ENCODE measurements at places on chromosomes 16 and 17.

DNA sequence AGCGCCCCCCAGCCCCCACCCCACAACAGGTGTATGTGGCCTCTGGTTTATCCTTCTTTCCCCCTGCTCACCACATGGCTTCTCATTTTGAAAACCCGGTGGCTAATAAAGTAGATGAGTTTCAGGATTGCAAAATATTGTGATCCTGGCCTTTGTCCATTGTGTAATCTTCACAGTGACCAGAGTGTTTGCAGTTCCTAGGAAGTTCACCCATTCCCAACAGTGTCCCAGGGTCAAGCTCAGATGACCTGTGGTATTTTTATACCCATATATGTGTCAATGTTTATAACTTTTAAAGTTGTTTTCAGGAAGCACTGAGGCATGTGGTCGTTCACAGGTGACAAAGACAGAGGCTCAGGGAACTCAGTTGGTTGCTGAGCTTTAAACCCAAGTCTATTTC is 721.9 kb downstream of the WWOX start:
- DNase-seq = no peak

- DNase-seq = no peak
Observed at GRCh38 chr17:7060165-7060891, 16.4 kb upstream of the SLC16A11 start.

DNA sequence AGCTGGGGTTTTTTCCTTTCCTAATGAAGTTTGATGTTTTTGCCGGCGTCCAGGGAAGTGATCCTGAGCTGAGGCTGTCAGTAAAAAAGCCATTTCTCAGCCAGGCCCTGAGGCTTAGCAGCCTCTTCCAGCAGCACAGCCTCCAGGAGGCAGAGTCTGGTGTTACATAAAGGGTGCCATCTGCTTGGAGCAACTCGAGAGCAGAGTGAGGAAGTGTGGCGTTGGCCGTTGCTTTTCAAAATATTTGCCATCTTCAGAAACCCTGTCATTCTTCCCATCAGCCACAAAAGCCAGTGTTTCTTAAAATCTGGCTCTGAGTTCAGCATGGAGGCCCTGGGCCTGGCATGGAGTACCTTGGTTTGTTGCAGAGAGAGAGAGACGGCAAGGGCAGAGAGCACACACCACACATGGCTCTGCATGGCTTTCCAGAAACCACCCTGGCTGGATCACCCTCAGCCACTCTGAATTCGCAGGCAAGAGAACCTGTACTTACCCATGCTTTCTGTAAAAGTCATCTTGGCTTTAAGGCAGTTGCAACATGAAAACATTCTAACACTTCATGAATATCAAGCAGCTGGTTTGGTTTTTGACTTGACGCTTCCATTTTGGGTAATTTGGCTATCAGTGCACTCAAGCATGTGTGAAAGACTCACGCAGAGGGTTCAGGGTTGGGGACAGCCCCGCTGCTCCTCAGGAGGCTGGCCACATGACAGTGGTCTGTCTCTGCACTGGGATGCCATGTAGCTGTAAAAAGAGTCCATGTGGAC is 21.0 kb downstream of the PMM2 start:
- DNase-seq = peak; percentile 67

DNA sequence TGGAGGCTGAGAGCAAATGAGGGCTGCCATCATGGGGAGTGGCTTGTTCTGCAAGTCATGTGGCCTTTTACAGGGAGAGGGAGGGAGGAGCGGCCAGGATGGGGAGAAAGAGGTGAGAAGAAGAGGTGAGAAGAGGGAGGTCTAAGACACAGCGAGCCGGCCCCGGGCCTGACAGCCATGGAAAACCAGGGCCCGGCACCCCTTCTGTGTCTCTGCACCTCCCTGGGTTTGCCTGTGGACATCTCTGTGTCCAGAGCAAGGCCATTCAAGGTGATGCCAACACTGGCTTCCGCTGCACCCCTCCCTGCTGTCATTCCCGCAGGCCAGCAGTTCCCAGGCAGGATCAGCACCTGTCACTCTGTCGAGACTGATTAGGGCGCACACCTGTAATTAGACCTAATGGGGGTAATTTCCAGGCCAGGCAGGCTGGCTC is 75.6 kb downstream of the MGAT5B start:
- DNase-seq = no peak

- no peak for DNase-seq
Observed at GRCh38 chr17:29787995-29788394, 142.0 kb downstream of the SSH2 start.

- DNase-seq = no peak
Observed at GRCh38 chr17:17380145-17380925, 77.2 kb downstream of the NT5M start.

- no peak for DNase-seq
Observed at GRCh38 chr17:48961516-48962233, 6.7 kb downstream of the GIP start.

GRCh38 chr17:17198281-17198680 is 7.9 kb downstream of the PLD6 start:
- DNase-seq = no peak

DNA sequence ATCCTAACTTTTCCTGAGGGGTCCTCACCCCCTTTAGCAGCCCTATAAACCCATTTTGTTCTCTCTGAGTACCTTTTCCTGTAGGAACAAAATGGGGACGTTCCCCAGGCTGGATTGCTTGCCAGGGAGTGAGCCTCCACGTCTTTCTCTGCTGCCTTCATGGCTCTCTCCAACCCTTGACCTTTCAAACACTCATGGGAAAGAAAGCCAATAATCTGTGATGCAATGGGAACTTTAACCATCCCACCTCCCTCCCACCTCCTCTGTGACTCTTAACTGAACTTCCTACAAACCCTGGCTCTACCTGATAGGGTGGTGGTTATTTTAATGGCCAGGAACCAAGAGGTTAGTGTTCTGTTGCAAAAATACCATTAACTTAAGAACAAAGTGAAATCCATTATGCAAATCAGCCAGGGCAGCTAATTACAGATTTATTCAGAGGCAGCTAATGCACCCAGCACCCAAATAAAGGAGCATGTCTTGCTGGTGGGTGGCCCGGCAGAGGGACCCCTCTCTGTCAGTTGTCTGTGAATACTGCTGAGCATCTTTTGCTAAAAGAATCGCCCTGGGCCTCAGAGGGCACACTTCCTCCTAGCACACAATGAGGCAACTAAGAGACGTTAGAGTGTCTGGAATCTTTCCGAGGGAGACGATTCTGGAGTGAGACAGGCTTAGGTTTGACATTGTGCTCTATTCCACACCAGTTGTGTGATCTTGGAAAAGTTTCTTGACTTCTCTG is 3.0 kb downstream of the PIPOX start:
- no peak for DNase-seq

- peak; percentile 73 for DNase-seq
Observed at GRCh38 chr16:48353565-48354163, 31.5 kb downstream of the SIAH1 start.

GRCh38 chr16:68117884-68118283 is 32.7 kb downstream of the NFATC3 start:
- DNase-seq = no peak

- DNase-seq = no peak
Observed at GRCh38 chr17:57317079-57317478, 60.8 kb downstream of the MSI2 start.

DNA sequence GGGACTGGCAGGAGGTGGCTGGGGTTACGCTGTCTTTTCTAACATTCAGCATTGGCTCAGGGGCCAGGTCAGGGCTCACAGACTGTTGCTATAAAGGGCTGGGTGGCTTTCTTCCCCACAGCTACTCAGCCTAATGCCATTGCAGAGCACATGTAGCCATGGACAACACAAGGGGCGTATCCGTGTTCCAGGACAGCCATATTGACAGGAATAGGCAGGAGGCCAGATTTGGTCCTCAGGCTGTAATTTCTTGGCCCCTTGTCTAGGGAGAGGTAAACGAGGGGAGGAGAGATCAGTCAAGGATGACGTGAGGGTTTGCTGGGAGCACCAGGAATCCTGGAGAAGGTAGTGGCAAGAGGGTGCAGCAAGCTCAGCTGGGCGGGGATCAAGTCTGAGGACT is 21.2 kb upstream of the MYO15B start:
- DNase-seq = no peak

DNA sequence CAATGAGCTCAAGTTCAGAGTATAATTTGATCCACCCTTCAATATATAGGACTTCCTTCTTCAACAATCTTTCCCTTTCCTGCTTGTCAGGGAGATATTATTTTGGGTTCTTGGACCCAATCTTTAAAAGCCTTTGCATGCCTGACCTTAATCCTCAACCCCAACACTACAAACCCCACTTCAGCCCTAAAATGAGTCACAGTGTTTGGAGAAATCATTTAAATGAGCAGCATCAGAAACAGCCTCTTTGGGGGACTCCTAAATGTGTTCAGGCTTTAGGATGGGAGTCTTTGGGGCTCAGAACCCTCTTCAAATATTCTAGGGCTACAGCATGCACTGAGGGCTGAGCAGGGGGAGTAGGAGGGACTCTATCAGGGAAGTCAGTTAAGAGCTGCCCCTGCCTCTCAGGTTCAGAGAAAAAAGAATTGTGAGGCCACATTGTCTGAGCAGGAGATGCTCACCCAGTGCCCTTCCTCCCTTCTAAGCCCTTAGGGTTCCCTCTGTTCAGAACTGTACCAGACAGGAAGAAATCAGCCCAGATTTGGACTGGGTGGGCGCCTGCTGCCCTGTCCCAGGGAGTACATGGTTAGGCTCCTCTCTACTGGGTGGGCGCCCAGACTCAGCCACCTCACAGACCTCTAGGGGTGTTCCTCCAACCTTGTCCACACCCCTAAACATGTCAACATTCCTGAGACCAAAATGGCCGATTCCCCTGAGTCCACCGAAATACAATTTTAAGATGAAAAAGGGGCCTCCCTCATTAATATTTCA is 5.0 kb downstream of the NEUROD2 start:
- no peak for DNase-seq

- no peak for DNase-seq
Observed at GRCh38 chr17:65453204-65453931, 108.1 kb downstream of the AXIN2 start.

GRCh38 chr17:50922721-50923405 is 56.7 kb upstream of the TOB1 start:
- DNase-seq = no peak

GRCh38 chr17:66240013-66240412 is 10.8 kb upstream of the APOH start:
- no peak for DNase-seq

GRCh38 chr16:31714903-31715504 is 158.6 kb upstream of the ZNF267 start:
- no peak for DNase-seq

DNA sequence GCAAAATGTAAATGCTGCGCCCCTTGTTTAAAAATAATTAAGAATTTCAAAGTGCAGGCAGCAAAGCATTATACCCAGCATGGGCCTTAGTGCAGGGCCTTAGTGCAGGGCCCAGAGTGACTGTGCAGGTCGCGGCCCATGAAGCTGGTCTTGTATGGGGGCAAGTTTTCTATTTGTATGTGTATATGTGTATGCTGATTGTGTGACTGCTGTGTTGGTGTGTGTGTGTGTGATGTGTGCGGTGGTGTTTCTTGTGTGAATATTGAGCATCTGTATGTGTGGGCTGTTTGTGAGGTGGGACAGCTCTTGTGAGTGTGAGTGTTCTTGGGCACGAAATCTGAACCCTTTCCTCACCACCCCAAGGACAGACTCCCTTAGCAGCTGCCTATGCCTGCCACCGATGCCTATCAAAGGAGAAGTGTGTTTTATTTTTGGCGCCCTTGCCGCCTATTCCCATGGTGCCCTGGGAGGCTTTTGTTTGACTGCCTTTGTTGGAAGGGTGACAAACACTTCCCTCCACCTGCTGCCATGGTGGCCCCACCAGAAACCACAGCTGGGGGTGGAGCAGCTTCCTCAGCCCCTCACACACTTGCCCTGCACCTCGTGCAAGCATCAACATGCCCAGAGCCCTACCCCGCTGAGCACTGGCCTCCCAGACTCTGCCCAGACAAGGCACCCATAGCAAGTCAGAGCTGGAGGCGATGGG is 18.0 kb downstream of the CCR7 start:
- no peak for DNase-seq

DNA sequence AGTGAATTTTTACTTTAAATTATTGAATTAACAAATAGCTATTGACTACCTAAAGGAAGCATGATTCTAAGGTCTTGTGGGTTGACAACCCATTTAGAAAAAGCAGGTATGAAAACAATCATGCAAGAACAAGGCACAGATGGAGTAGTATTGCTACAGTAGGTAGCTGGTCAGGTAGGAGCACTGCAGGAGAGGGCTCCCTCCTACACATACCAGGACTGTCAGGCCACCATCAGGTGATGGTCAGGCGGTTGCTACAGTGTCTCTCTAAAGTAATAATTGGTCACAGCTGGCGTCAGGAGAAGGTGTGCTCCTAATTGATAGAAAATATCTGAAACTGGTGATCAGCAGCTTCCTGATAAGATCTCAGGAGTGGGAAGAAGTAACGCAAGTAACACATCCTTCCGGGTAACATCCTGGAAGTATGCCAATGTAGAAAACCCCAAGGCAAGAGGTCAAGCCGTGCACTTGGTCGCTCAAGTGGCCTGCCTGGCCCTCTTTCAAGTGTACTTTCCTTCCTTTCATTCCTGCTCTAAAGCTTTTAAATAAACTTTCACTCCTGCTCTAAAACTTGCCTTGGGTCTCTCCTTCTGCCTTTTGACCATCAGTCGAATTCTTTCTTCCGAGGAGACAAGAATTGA is 486.5 kb downstream of the TMEM114 start:
- DNase-seq = no peak

- DNase-seq = peak; percentile 78
Observed at GRCh38 chr17:10618202-10618635, 38.9 kb downstream of the MYH3 start.

GRCh38 chr16:47323241-47323640 is 137.6 kb downstream of the ITFG1 start:
- no peak for DNase-seq

- DNase-seq = no peak
Observed at GRCh38 chr16:86993426-86994110, 323.6 kb downstream of the C16orf95 start.

DNA sequence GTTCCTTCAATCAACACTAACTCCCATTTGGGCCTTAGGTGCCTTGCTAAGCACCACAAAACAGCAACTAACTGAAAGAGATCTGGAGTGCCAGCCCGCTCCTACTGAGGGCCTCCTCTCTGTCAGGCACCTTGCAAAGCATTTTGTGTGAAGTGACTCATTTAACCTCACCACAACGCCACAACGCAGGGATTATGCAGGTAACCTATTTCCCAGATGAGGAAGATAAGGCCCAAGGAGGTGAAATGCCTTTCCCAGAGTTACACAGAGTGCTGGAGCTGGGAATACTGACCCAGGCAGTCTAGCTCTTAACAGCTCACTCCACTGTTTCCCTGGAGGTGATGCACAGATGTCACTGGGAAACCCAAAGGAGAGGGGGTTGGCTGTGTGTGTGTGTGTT is 32.8 kb downstream of the DRC3 start:
- DNase-seq = no peak

GRCh38 chr16:22388101-22388644 is 13.8 kb upstream of the CDR2 start:
- no peak for DNase-seq

All from GM13977 (cell line).